Hematopoietic multipotent progenitor cell treated with erythropoietin and hydrocortisone succinate and interleukin-3 and kit ligand, for 15 days (in vitro differentiated cells): ENCODE measurements at places on chromosomes 2 and 18.

DNA sequence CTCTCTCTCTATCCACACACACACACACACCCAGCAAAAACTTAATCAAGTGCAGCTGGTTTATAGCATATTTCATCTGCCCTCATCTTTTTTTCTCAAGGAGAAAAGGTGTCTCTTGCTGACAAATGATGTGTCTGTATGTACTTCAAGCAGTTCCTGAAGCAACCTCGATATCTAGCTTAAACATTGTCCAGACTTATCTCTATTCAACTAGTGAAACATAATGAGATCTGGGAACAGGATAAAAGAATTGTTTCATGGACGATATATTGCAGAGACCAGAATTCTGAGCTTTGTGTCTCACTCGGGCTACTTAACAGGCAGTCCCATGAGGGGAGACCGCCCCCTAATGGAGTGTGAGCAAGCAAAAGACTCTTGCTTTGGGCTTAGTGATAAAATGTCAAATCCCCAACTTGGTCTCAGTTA, 929.2 kb upstream of the SOX11 start:
- DNase-seq = no peak

- no peak for DNase-seq
Observed at GRCh38 chr2:60234274-60234986, 319.0 kb downstream of the BCL11A start.

- DNase-seq = no peak
Observed at GRCh38 chr18:76643996-76644395, 149.0 kb upstream of the ZNF516 start.

DNA sequence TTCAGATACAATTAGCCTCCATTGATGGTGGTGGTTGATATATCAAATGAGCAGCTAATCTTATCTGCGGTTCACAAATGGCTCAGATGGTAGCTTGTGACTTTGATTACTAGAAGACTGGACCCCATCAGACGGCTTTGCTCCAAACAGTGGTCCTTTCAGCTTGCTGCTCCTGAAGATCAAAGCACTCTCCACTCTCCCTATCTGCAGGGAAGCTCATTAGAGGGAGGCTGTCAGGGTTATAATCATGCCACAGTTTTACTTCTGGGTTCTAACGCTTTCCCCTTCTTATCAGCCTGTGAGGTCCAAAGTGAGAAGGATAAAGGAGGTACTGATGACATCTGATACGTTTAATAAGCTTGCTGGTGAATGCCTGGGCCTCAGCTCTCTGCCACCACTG, 247.1 kb upstream of the NT5C1B start:
- no peak for DNase-seq

DNA sequence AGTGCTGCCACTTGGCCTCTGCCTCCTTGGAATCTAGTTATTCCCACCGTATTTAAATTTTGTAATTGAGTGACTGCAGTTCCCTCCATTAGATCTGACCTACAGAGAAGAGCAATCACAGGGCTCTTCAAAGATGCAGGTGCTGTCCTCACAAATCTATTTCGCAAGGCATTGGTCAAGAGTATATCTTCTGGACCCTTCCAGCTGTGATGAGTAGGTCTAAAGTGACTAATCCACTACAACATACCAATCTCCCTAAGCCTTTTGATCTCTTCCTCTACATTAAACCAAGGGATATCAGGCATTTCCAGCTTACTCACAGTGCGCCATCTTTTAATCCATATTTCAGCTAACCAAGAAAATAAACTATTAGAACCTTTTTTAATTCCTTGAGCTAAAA, 65.1 kb upstream of the COL3A1 start:
- no peak for DNase-seq

- no peak for DNase-seq
Observed at GRCh38 chr2:238563551-238563950, 136.8 kb downstream of the ASB1 start.

DNA sequence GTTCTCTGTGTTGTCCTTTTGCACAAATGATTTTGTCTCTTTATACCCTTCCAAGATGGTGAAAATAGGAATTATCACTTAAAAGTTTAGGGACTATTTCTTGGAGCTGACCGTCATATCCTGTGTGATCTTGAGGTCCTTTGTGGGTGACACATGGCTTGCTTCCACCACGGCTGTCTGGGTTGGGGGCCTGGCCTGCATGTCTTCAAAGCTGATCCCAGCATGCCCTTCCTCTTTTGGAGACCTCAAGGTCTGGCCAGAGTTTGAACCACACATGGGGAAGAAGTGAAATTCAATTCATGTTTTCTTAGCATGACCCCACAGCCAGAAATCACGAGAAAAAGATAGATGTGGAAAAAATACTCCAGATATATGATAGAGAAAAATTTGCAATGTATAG, 14.0 kb downstream of the SFTPB start:
- DNase-seq = no peak
